Hematopoietic multipotent progenitor cell (in vitro differentiated cells): ENCODE measurements at places on chromosomes 3 and 15. TPM values are rescaled to one million over a fixed set of nuclear protein-coding genes. Genes with fewer than 3 reads are reported as not detected.
A peak's percentile ranks its signal among the peaks of the same experiment; 100 is the strongest.

DNA sequence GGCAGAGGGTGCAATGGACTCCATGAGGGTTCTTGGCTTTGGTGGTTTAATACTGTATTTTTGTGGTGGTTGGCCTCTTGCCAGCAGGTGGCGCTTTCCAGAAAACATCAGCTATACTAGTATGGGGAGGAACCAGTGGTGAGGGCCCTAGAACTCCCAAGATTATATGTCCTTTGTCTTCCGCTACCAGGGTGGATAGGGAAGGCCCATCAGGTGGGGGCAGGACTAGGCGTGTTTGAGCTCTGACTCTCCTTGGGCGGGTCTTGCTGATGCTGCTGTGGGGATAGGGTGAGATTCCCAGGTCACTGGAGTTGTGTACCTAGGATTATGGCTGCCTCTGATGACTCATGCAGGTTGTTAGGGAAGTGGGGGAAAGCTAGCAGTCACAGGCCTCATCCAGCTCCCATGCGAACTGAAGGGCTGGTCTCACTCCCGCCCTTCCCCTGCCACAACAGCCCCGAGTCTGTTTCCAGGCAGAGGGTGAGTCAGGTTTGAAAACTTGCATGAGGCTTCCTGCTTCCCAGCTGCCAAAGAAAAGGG lies 357.7 kb downstream of the OTOL1 start:
- no peak for DNase-seq

DNA sequence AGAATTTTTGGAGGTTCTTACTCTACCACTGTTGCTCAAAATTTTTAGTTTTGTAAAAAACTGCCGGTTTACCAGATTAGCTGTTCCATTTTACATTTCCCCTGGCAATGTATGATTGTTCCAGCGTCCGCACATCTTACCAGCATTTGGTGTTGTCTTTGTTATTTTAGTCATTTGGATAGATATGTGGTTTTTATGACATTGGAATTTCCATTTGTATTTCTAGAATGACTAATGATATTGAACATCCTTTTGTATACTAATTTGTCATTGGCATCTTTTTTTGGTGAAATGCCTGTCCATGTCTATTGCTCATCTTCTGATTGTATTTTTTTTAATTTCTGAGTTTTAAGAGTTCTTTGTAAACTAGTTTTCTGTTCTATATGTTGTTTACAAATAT lies 28.5 kb downstream of the LRRC28 start:
- no peak for DNase-seq

DNA sequence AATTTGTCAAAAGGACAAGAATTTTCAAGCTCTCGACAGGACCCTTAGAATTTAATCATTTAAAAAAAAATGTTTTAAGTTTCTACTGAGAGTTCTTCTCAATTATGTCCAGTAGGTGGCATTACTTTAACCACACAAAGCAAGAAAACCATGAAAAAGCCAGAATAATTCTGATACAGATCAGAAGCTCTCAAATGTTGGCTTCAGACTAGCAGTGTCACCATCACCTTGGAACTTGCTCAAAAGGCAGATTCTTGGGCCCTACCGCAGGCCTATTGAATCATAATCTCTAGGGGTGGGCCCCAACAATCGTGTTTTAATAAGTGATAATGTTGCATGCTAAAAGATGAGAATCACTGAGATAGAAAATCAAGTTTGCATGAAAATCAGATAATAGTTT lies 99.5 kb upstream of the KCNMB2 start:
- peak; percentile 20 for DNase-seq

DNA sequence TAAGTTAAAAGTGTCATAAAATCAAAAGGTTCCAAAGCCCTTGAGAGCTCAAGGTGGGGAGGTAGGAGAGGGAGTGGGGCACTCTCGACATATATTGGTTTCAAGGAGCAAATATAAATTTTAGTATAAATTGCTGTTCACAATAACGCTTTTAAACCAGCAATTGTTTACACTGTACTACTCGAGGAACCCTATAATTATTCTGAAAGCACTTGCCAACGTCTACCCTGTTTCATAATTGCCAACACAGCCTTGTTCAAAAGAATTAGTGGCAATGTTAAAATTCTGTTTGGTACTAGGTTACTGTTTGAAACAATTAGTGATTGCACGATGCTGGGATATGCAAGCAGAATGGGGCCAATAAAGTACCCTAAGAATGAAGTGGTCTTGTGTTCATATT lies 76.3 kb upstream of the ICE2 start:
- no peak for DNase-seq

DNA sequence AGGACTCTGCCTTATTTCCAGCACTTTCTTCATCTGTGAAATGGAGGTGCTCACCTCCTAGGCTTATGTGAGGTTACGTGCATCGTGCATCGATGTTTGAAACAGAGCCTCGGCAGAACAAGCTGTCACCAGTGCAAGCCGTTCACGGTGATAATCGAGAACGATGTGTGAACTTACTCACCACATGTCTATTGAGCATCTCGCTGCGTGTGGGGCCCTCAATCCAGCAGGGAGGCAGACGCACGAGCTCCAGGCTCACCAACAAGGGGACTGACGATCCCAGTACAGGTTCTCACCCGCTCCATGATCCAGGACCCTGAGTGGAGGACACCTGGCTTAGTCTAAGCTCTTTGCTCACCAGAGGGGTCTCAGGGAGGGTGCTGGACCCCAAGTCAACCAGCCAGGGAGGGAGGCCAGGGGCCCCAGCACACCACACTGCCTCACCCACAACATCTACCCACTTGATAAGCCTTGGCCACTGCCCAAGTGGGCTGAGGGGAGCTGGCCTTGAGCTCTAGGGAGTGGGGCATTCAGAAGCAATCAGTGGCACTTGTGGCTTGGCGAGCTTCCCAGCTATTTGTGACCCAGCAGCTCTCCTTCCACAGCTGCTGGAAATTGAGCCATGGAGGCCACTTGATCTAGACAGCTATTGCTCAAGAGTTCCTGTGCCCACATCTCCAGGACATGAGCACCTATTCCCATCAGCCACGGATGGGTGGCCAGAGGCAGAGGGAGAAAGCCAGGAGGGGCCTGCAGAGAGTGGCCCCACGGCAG lies 34.4 kb upstream of the SLC6A1 start:
- DNase-seq: peak; percentile 64

- no peak for DNase-seq
Observed at GRCh38 chr3:22334996-22335395, 584.0 kb upstream of the ZNF385D start.

CIDEC gene
- total RNA-seq: under 0.01 TPM
